Suppressor macrophage treated with lipopolysaccharide for 1 hour (primary cell): ENCODE measurements at places on chromosomes 1 and 21.
A peak's percentile ranks its signal among the peaks of the same experiment; 100 is the strongest.

DNA sequence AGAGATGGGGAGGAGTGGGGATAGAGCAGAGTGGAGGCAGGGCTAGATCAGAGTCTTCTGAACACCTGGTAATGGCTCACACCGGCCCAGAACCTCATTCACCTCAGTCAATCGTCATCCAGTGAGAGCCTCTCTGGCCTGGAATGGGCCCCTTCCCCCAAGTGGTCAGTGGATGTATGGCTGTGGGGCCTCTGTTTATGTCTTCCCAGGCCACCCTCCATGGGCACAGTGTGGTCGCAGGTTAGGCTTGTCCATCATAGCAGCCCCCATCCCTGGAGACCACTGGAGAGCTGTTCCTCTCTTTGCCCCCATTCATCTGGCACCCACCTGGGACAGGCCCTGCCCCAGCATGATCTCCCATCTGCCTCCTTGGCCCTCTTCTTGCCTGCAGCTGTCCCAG, 29.6 kb upstream of the TENT5C start:
- DNase-seq = no peak

DNA sequence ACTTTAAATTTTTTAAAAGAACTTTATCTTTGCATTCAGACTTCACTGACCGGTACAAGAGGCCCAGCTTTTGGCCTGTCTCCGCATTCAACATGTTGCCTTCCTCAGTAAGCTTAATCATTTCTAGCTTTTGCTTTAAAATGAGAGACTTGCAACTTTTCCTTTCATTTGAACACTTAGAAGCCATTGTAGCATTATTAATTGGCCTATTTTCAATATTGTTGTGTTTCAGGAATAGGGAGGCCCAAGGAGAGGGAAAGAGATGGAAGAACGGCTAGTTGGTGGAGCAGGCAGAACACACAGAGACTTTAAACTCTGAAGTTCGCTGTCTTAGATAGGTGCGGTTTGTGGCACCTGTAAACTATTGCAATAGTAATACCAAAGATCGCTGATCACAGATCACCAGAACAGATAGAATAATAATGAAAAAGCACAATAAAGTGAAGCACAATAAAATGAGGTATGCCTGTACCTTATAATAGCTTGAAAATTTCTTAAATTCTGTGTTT, 31.4 kb downstream of the RABGAP1L start:
- DNase-seq = no peak

DNA sequence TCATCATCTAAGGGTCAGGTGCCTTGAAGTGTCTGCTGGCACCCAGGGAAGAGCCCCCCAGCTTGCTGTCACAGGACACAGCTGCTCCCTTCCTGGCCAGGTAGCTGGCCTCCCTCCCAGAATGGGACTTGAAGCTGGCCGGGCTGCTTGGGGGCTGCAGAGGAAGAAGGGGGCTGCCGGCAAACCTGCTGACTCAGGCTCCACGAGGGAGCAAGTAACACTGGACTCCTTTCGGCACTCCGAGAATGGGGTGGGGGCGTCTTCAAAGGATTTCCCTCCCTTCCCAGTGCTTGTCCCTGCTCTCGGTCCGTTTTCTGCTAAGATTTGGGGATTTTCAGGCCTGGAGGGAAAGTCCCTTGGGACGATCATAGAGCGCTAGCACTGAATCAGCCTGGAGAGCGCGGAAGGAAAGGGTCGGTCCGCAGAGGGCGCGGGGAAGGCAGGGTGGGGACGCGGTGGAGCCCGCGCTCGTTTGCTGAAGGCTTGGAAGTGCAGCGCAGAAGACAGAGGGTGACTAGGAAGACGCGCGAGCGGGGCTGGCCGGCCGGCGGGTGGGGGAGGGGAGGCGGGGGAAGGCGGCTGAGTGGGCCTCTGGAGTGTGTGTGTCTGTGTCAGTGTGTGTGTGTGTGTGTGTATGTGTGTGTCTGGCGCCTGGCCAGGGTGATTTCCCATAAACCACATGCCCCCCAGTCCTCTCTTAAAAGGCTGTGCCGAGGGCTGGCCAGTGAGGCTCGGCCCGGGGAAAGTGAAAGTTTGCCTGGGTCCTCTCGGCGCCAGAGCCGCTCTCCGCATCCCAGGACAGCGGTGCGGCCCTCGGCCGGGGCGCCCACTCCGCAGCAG, at the start of gene CSF1:
TSS of gene CSF1 (plus strand) at position 727 of the 840 bp plus-strand sequence. CDS start 175 bp downstream, outside the sequence.
- DNase-seq = peak; percentile 94

DNA sequence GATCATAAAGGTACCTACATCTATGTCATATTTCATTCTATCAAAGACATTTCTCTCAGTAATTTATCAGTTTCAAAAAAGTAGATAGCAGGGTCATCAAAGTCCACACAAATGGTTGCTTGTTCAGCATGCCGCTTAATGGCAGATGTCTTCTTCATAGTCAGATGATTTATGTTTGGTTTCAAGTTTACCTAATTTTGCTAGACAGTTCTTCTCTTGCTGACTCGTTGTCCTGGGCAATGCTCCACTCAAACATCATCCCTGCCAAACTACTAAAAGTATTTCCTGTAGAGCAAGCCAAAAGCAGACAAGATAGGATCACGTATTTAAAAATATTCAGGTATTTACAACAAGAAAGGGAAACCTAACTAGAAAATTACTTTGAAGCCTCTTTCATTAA, 13.6 kb downstream of the NUP210L start:
- DNase-seq = no peak

GRCh38 chr1:53125623-53126360, 16.6 kb downstream of the SLC1A7 start:
- DNase-seq = no peak

DNA sequence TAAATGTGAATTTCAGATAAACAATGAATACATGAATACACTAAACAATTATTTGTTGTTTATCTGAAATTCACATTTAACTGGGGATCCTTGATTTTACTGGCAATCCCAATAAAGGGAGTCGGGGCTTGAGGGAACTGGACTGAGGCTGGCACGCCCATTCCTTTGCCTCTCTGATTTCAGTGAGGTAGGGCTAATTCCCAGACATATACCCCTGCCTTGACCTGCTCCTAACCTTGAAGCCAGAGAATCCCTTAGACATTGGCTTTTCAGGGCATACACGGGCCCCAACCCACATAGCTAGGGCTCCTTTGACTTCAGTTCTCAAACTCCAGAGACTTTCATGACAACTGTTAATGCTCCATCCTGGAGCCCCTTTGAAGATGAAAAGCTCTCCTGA, 10.8 kb upstream of the UTP25 start:
- DNase-seq = no peak
